ENCODE measurements at places on chromosomes 6 and 20. TPM values are rescaled to one million over a fixed set of nuclear protein-coding genes. Genes with fewer than 3 reads are reported as not detected.

Gene TOX2
- 1.4 TPM for total RNA-seq

Gene GMPR
- total RNA-seq, result 71.0 TPM

Gene MMP24
- 0.40 TPM for total RNA-seq

Gene TREML4
- not detected for total RNA-seq

Gene FNDC1
- total RNA-seq, result 1.9 TPM

Gene SIRPB2
- total RNA-seq, result 2.2 TPM

Gene EPPIN
- not detected for total RNA-seq

Gene CNR1
- total RNA-seq, result 2.9 TPM

Gene NR2E1
- total RNA-seq, result 0.08 TPM

Gene STMND1
- not detected for total RNA-seq

DNA sequence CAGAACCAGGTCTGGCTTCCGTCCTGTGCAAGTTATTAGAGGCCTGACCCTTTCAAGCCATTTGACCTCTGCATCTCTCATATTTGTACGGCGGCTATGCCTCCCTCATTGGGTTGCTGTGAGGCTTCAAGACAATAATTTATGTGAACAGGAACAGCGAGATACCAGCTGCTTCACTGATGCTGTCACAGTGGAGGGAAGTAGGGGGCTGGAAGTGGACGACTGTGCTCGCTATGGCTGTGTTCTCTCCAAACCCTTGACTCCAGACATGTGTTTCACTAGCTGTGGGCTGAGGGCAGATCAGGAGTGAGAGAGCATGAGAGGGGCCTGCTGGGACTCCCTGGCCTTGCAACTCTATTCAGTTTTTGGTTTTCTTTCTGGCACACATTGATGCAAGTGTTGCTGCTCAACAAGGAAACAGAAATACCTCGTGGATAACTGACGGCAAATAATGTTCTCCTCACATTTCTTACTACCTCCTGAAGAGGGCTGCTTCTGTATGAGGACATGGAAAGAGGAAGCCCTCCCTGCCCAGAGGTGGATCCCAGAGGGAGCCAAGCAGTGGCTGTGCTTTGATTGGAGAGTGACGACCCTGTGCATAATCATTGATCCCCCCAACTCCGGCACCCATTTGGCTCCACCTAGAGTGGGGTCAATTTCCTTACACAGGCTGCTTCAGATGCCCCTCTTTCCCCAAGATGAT, 34.7 kb upstream of the SCP2D1 start:
- DNase-seq, result no peak

- DNase-seq, result no peak
Observed at GRCh38 chr20:1844325-1845162, 50.7 kb upstream of the SIRPA start.

DNA sequence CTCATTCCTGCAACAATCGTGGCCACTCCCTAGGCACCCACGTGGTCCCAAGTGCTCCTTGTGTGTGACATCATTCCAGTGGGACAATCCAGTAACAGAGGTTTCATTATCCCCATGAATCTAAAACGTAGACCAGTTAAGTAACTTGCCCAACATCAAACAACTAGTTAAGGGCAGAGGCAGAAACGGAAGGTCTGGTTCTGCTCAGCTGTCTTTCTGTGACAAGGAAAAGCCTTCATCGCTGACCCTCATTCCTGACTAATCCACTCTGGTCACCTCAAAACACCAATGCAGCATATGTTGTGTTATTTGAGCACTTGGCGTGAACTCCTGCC, 261.4 kb upstream of the JARID2 start:
- no peak for DNase-seq

DNA sequence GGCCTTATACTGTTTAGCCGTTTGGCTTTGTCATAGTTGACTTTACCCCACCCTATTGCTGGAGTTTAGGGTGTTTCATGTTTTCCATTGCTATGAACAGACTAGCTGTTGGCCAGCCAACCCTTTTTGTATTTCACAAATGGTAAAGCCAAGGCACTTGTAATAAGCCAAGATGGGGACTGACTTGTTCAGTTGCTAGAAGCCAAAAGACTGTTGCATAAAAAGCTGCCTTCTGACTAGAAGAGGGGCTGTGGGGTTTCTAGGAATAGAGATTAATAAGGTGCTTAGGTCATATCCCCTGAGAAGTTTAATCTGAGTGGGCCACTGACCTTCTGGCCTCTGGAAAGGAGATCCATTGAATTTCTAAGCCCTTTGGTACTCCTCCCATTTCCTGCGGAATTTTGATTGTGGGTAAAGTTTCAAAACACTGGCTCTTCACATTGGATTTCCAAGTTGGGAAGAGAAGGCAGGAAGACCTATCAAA, 211.1 kb downstream of the PLCB4 start:
- DNase-seq, result no peak

- no peak for DNase-seq
Observed at GRCh38 chr6:113672491-113673149, 184.5 kb upstream of the MARCKS start.

DNA sequence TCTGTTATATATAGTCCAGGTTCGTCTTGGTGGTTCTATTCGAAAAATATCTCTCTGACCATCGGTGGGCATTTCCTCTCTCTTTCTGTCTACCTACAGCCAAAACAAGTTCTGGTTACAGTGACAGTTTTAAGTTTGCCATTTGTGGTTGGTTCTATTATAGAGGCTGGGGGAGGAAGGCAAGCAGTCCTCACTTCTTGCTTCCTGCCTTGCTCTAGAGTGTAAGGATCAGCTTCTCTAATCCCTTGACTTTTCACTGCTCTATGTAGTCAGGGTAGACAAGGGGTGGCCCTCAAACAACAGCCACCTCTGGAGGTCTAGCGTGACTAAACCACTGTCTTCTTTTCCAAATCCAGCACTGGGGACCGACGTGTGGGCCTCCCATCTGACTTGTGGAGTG, 16.1 kb downstream of the E2F3 start:
- DNase-seq, result no peak

DNA sequence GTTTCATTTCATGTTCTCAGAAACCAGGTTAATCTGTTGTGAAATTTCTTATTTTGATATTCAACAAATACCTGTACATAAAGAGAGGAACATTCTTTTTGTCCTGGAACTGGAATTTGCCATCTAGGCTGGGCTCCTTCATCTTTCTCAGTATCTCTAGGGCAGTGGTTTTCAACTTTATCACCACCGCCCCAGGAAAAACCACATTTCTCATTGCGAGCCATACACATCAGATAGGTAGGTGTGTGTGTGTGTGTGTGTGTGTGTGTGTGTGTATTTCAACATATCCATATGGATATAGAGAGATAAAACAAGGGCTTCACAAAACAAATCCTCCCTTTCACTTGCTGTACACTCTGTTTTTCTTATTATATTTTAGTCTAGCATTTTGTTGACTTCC, 24.1 kb downstream of the BFSP1 start:
- no peak for DNase-seq

DNA sequence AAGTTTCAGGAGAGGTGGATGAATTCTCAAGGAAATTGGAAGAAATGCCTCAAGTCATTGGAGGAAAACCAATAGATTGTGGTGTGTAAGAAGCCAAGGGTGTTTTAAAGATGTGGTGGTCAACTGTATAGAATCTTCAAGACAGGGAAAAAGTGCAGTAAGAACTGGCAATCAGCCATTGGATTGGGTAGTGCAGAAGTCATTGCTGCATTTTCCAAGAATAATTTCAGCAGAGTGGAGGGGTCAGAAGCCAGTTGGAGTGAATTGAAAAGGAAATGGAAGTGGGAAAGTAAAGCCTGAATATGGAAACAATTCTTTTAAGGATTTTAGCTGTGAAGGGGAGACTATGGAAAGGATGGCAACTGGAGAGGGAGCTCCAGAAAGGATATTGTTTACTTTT, 128.2 kb upstream of the TMEM170B start:
- DNase-seq, result no peak

DNA sequence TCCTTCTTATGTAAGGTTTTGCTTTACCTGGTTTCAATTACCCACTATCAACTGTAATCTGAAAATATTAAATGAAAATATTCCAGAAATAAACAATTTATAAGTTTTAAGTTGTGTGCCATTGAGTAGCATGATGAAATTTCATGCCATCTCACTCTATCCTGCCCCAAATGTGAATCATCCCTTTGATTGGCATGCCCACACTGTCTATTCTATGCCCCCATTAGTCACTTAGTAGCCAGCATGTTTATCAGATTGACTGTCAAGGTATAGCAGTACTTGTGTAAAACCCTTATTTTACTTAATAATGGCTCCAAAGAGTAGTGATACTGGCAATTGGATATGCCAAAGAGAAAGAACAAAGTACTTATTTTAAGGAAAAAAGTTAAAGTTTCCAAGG, 403.8 kb downstream of the ADGRB3 start:
- DNase-seq, result no peak

Measured in cardiac septum (tissue), 1 donor.